ENCODE measurements at places on chromosomes 3 and 15.

- DNase-seq, result no peak
Measured at GRCh38 chr3:15708882-15709677, 88.7 kb downstream of the ANKRD28 start.

- no peak for DNase-seq
Measured at GRCh38 chr3:25056-25455, 171.5 kb upstream of the CHL1 start.

- no peak for DNase-seq
Measured at GRCh38 chr3:126083138-126083445, 832 bp downstream of the SLC41A3 start.

GRCh38 chr3:85837402-85837801, 878.6 kb downstream of the CADM2 start:
- no peak for DNase-seq

GRCh38 chr3:138408751-138409570, 25.5 kb upstream of the ESYT3 start:
- no peak for DNase-seq

DNA sequence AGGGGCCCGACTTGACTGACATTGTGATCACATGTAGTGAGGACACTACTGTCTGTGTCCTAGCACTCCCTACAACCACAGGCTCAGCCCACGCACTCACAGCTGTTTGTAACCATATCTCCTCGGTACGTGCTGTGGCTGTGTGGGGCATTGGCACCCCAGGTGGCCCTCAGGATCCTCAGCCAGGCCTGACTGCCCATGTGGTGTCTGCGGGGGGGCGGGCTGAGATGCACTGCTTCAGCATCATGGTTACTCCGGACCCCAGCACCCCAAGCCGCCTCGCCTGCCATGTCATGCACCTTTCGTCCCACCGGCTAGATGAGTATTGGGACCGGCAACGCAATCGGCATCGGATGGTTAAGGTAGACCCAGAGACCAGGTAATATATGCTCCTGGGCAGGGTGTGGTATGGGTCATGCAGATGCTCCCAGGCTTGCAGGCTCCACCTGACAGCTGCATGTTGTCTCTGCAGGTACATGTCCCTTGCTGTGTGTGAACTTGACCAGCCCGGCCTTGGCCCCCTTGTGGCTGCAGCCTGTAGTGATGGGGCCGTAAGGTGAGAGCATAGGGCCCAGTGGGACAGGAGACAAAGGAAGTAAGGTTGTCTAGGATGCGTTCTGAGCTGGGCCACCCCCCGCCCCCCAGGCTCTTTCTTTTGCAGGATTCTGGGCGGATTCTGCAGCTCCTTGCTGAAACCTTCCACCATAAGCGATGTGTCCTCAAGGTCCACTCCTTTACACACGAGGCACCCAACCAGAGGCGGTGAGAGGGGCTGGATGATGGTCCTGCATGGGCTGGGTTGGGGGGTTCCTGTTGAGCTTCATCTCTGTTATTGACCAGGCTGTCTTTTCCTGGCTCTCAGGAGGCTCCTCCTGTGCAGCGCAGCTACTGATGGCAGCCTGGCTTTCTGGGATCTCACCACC, 4.4 kb downstream of the DALRD3 start:
- no peak for DNase-seq

DNA sequence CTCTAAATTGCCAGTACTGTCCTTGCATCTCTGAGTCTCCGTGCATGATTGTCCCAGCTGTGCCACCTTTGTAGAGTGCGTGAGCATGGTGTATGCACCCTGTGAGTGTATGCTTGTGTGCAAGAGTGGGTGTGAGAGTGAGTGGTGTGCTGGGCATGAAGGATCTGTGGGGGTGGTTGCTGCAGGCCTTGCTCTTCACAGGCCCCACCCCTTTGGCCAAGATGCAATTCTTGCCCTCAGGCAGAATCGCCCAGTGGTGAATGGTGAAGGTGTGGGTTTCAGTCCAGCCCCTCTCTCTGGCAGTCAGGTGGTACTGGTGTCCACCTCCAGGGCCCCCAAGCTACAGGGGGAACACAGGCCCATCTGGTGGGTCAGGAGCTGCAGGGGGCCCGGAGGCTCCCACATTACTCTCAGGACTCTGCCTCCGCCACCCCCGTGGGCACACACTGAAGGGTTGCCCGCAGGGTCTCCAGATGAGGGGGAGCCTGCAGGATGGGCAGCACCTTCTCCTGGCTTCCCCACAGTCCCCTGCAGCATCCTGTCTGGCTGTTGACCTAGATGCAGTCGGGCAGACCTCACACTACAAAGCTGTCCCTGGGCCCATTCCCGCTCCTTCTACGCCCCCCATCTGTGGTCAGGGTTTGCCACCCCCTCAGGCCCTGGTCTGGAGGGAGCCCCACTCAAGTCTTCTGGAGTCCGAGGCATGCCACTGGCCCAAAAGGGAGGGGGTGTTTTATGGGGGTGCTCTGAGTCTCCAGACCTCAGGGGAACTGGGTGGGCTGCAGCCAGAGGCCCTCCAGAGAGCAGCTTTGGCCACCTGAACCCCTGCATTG, 8.3 kb upstream of the ROPN1B start:
- no peak for DNase-seq

GRCh38 chr3:42730706-42731420, 28.3 kb upstream of the HHATL start:
- no peak for DNase-seq

GRCh38 chr15:80367094-80367493, 37.1 kb upstream of the ARNT2 start:
- no peak for DNase-seq

- DNase-seq, result no peak
Measured at GRCh38 chr3:11547498-11547897, 96.2 kb downstream of the VGLL4 start.

Data from NCI-H2081 treated with DMSO at 0.1 percent for 48 hours (cell line).